Diencephalon (tissue), 1 donor: ENCODE measurements at places on chromosomes 3 and 15. TPM values are rescaled to one million over a fixed set of nuclear protein-coding genes. Genes with fewer than 3 reads are reported as not detected.

Gene TRAIP
- 4.4 TPM for total RNA-seq

Gene PIAS1
- total RNA-seq = 23.8 TPM

Gene ZFYVE19
- 22.4 TPM for total RNA-seq

Gene ST3GAL6
- 10.6 TPM for total RNA-seq

Gene PTPN9
- total RNA-seq = 30.0 TPM

Gene CCDC9B
- total RNA-seq = 1.4 TPM

Gene GOLGA8H
- 2.1 TPM for total RNA-seq

Gene PAQR5
- 2.3 TPM for total RNA-seq

Gene RTP3
- total RNA-seq = not detected

Gene CKMT1A
- 19.6 TPM for total RNA-seq

Gene TGM5
- not detected for total RNA-seq

Gene PLCH1
- total RNA-seq = 30.9 TPM

Gene LMOD3
- total RNA-seq = 0.23 TPM

Gene CHRNA7
- total RNA-seq = 12.7 TPM

Gene FAM3D
- total RNA-seq = not detected

Gene ZNF501
- total RNA-seq = 22.4 TPM

Gene UBL7
- 34.6 TPM for total RNA-seq

Gene NLGN1
- 99.4 TPM for total RNA-seq

Gene ACTRT3
- 9.2 TPM for total RNA-seq

Gene A4GNT
- not detected for total RNA-seq

Gene TMEM207
- not detected for total RNA-seq

Gene CELSR3
- 30.4 TPM for total RNA-seq

Gene PLSCR5
- 3.0 TPM for total RNA-seq

Gene ZDHHC19
- total RNA-seq = not detected

Gene CLDN16
- total RNA-seq = 0.46 TPM

Gene STAB1
- 16.8 TPM for total RNA-seq

Gene HYAL3
- total RNA-seq = 9.7 TPM

Gene FOXB1
- 2.1 TPM for total RNA-seq

Gene FGD5
- 5.5 TPM for total RNA-seq

Gene DPPA2
- total RNA-seq = not detected

Gene MNS1
- 4.8 TPM for total RNA-seq

Gene GRAMD1C
- 10.8 TPM for total RNA-seq

Gene SQOR
- total RNA-seq = 4.2 TPM

Gene ZBBX
- total RNA-seq = 18.9 TPM

Gene TNFAIP8L3
- total RNA-seq = 5.5 TPM

Gene BRPF1
- total RNA-seq = 12.9 TPM

Gene CCR8
- not detected for total RNA-seq

Gene EOMES
- total RNA-seq = 1.6 TPM

Gene DNAH12
- total RNA-seq = 3.5 TPM

Gene AP3B2
- 65.0 TPM for total RNA-seq

Gene PYDC2
- not detected for total RNA-seq

Gene CLDN1
- total RNA-seq = 3.0 TPM

Gene POLR2M
- 399 TPM for total RNA-seq

Gene KCNH8
- total RNA-seq = 18.0 TPM

Gene CMTM8
- total RNA-seq = 1.4 TPM

Gene CCDC54
- total RNA-seq = not detected
